ENCODE measurements at places on chromosomes 3 and 15.

DNA sequence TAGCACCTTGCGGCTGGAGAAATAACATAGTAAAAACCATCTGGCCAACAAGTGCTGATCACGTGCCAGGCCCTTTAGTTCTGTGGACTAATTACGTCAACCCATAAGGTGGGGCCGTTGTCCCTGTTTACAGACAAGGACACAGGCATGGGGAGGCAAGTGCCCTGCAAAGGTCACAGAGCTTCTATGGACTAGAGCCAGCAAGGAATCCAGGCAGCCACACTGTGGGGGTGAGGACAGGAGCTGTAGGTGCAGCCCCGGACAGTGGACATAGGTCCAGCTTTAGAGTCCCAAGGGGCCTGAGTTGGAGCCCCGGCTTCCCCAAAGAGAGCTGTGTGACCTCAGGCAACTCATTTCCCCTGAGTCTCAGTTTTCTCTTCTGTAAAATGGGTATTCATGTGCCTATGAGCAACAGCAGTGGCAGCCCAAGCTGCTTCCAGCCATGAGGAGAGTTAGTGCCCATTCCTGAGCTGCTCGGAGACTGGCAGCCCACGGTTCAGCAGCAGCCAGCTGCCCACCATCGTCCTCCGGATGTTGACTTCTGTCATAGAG lies 13.9 kb downstream of the CHST13 start:
- DNase-seq: no peak

DNA sequence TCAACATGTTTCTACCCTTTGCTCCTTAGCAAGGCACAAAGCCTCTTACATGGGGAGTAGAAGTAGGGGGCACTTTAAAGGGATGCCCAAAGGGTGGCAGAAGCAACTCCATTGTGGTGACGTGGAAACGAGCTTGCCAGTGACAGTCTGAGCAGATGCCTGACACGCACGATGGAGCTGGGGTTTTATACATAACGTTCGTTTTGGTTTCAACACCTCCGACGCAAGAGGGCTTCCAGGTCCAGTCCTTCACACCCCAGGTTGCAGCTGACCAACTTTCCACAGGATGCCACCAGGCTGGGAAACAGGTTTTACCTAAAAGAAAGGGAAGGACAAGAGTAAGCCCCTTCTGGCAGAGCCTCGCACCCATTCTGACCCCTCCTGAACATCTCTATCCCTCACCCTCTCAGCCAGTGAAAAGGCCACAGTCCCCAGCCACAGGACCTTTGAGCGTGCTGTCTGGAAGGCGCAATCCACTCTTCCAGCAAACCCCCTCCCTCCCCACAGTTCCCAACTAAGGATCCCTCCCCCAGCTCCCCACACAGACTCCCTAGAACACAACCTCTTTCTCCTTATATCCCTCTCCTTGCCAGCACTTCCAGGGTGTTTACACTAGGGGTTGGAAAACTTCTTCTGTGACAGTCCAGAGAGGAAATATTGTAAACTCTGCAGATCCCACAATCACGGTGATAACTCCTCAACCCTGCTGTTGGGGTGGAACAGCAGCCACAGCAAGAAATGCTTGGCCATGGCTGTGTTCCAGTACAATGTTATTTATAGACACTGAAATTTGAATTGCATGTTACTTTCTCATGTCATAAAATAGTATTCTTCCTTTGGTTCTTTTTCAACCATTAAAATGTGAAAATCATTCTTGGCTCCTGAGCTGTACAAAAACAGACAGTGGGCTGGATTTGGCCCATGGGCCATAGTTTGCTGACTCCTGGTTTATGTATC lies 36.2 kb downstream of the FAM174B start:
- no peak for DNase-seq

GRCh38 chr15:39110336-39110735 lies 470.5 kb upstream of the THBS1 start:
- no peak for DNase-seq

DNA sequence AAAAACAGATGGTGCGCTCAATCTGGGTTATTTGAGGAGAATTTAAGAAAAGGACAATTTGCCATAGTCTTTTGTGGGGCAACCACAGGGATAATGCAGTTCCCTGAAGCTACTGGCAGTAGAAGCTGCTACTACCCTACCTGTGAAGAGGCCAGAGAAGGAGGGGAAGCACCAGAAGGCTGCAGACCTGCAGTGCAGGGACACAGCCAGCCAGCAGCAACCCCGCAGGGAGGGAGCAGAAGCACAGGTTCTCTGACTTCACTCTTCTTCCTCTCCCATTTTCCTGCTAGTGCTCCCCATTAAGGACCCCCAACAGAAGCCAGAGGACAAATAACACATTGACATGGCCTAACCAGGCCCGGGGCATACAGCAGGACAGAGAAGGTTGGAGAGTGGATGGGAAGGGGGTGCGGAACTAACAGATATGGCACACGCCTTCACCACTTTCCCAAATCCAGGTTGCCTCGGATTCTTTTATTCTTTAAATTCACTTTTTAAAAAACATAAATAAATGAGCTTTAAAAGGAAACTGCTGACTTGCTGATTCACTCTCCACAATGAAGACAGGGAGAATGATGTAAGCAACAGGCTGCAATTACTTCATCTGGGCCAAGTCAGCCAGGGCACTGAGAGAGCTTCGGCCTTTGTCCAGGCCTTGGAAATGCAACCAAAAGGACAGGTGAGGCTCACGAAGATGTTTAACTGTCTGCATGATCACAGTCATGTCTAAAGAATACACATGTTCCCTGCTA lies 30.1 kb downstream of the POPDC2 start:
- peak; percentile 69 for DNase-seq
